ENCODE measurements at places on chromosomes 6 and 20. TPM values are rescaled to one million over a fixed set of nuclear protein-coding genes. Genes with fewer than 3 reads are reported as not detected.

ZSCAN23 gene
- total RNA-seq: 10.0 TPM

BANF2 gene
- total RNA-seq: not detected

TRIM38 gene
- total RNA-seq: 28.5 TPM

KCNK16 gene
- total RNA-seq: not detected

ACTR5 gene
- 7.5 TPM for total RNA-seq

C20orf96 gene
- 1.9 TPM for total RNA-seq

LST1 gene
- not detected for total RNA-seq

GPANK1 gene
- total RNA-seq: 9.1 TPM

MYB gene
- total RNA-seq: not detected

TTI1 gene
- total RNA-seq: 14.4 TPM

MYL9 gene
- total RNA-seq: 3.5 TPM

FAM162B gene
- not detected for total RNA-seq

OPRM1 gene
- total RNA-seq: not detected

SIRPB1 gene
- 6.7 TPM for total RNA-seq

GID8 gene
- total RNA-seq: 37.0 TPM

CST2 gene
- total RNA-seq: not detected

SLC39A7 gene
- total RNA-seq: 108 TPM

PRSS16 gene
- total RNA-seq: 3.4 TPM

KHDRBS2 gene
- not detected for total RNA-seq

MRAP2 gene
- 1.7 TPM for total RNA-seq

MAP3K5 gene
- 21.7 TPM for total RNA-seq

ADAT2 gene
- total RNA-seq: 6.9 TPM

PTCRA gene
- not detected for total RNA-seq

NFATC2 gene
- under 0.01 TPM for total RNA-seq

KIF13A gene
- total RNA-seq: 23.3 TPM

SEL1L2 gene
- not detected for total RNA-seq

HLA-DMB gene
- total RNA-seq: 2.1 TPM

ADNP gene
- 27.1 TPM for total RNA-seq

TSPYL4 gene
- total RNA-seq: 3.3 TPM

LPA gene
- not detected for total RNA-seq

CDK5RAP1 gene
- total RNA-seq: 24.4 TPM

SLC2A10 gene
- 8.0 TPM for total RNA-seq

RGS17 gene
- total RNA-seq: 3.6 TPM

MEI4 gene
- 1.2 TPM for total RNA-seq

NEDD9 gene
- total RNA-seq: 131 TPM

PTPRK gene
- total RNA-seq: 124 TPM

TCEA2 gene
- total RNA-seq: 15.3 TPM

SMLR1 gene
- total RNA-seq: not detected

MDN1 gene
- total RNA-seq: 36.6 TPM

COL9A1 gene
- not detected for total RNA-seq

WASF1 gene
- 22.8 TPM for total RNA-seq
